ENCODE measurements at places on chromosomes 2 and 18.

GRCh38 chr18:7666195-7666776 is 99.2 kb downstream of the PTPRM start:
- no peak for DNase-seq

GRCh38 chr2:133884739-133885381 is 316.6 kb upstream of the NCKAP5 start:
- DNase-seq = peak; percentile 50

GRCh38 chr2:241133436-241133820 is 15.8 kb downstream of the PASK start:
- no peak for DNase-seq

DNA sequence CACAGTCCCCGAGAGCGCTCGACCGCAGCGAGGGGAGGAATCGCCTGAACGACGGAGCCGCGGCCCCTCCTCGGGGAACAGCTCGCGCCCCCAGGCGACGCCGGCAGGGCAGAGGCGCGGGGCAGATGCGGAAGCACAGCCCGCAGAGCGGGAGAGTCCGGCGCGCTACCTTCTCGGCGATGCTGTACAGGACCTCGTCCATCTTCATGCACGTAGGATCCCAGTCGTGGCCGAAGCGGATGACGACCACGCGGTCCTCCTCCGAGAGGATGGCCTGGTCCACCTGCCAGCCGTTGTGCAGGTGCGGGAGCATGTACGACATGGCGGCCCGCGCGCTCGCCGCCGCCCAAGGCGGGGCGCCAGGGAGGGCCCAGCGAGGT is 302 bp downstream of the TXNL4A start:
- DNase-seq = peak; percentile 52

DNA sequence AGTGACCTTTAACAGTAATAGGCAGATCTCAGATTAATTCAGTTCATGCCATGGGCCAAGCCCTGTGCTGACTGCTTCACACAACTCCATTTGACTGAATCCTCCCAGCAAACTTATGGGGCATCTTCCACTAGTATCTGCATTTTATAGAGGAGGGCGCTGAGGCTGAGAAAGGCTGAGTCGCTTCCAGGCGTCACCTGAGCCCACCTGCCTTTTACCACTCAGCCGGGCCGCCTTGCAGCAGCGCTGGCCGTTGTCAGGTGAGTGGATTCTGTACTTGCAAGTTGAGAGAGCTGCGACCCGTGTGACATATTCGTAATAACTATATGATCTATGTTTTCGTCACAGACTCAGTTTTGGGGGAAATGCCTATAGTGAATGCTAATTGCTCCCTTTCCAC is 59.3 kb upstream of the B3GNT7 start:
- no peak for DNase-seq

- peak; percentile 87 for DNase-seq
These were observed 19.4 kb downstream of the TTC27 start for GRCh38 chr2:32647180-32647651.

DNA sequence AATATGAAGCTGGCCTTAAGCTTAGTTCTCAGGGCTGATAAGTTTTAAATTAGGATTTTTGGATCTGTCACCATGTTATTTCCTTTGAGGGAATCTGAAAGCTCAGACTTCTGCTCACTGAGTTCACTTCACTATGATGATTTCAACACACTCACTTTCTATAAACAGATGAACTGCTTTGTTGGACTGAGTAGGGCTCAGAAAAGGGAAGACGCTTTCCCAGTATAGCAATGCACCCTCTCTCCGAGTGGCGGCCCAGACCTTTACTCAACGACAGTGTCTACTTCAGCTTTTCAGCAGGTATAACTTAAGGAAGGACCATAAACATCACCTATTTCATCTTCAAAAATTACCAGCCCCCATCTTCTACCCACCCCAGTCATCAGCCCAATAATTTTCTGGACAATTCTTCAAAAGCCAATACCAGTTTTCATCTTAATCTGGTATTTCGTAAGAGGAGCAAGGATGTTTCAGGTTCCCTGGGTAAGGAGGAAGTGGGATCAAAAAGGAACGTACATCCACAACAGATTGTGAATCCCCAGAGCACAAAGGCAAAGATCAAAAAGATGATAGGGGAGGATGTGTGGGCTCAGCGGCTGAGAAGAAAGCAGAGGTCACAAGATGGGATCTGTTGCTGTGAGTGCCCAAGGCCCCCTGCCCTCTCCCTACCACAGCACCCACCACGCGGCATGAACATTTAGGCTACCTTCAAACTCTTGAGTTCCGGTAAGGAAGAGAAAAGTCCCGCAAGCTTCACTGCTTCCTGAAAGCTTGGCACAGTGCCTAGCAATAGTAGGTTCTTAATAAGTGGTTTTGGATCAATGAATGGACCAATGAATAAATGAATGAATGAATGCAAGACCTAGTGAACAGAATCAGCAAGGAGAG is 41.9 kb downstream of the LPIN2 start:
- no peak for DNase-seq

DNA sequence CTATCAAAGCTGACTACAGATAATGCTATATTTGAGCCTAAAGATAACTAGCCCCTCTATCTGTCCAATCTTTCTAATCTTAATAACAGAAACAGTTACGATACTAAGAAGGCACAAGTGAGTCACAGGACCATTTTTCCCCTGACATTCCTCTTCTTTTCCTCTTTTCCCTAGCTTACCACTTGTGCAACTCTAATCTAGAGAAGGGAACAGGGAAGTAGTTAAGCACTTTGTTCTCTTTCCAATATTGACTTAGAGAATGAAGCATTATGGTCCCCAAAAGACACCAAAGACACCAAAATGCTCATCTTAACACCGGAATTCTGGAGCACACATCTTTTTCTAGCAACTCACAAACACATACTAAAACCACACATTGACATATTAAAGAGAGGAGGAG is 1.8 kb downstream of the PDE11A start:
- DNase-seq = peak; percentile 42

GRCh38 chr2:30325600-30326328 is 94.4 kb downstream of the LBH start:
- DNase-seq = no peak

DNA sequence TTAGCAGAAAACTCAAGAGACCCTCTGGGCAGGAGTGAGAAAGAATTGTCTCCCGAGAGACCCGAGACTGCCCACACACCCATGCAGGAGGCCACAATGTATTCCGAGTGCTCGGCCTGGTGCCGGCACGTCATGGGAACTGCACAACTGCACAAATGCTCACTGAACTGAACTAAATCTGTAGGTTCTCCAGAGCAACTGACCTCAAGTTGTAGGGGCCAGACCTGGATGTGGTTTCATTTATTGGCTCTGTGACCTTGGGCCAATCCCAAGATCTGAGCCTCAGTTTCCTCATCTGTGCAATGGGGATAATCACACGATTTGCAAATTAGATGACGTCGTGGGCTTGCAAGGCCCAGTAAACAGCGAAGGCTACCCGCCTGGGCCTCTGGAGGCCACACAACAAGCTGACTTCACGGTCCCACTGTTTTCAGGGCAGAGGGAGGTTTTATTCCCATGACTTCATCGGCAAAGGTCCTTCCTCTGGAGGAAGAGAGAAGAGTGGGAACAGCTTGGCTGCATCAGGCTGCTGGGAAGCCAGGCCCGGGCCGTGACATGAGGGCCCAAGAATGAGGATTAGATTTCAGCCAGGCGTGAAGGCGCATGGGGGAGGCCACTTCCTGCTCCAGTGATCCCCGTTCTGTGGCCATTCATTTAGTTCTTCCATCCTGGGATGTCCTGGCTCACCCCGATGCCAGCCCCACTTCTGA is 3.6 kb upstream of the ERFE start:
- DNase-seq = peak; percentile 81

- DNase-seq = no peak
These were observed 24.4 kb downstream of the ADRA2B start for GRCh38 chr2:96091711-96092572.

- DNase-seq = no peak
These were observed 18.5 kb upstream of the POLI start for GRCh38 chr18:54250846-54251261.
